Stimulated activated CD4-positive, alpha-beta T cell treated with anti-CD3 and anti-CD28 coated beads, Interleukin-4, amount 100 ng/mL, for 1 hour (primary cell): ENCODE measurements at places on chromosomes 1 and 21.

- peak; percentile 42 for DNase-seq
These were observed at the start of gene FMO5 for GRCh38 chr1:147225193-147225730. FMO5 (minus strand) TSS chr1:147225339; CDS start chr1:147225029, 310 bp downstream.

GRCh38 chr1:35886577-35887431 lies 3.8 kb downstream of the AGO1 start:
- DNase-seq, result no peak

DNA sequence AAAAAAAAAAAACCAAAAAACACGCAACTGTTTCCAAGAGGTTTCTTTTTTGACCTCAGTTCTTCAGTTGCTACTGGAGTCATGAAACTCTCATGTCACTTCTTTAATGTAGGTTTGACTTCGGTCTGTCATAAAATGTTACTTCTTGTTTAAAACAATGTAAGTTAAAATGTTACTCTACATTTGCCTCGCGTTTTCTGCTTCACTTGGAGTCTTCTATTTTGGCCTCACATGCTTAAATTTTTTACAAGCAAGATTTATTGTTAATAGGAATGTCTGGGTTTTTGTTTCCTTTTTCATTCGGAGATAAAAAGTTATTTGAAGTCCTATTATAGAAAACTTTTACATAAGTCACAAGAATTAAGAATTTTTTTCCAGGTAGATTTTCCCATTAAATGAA lies 880.2 kb downstream of the LTN1 start:
- DNase-seq, result no peak

DNA sequence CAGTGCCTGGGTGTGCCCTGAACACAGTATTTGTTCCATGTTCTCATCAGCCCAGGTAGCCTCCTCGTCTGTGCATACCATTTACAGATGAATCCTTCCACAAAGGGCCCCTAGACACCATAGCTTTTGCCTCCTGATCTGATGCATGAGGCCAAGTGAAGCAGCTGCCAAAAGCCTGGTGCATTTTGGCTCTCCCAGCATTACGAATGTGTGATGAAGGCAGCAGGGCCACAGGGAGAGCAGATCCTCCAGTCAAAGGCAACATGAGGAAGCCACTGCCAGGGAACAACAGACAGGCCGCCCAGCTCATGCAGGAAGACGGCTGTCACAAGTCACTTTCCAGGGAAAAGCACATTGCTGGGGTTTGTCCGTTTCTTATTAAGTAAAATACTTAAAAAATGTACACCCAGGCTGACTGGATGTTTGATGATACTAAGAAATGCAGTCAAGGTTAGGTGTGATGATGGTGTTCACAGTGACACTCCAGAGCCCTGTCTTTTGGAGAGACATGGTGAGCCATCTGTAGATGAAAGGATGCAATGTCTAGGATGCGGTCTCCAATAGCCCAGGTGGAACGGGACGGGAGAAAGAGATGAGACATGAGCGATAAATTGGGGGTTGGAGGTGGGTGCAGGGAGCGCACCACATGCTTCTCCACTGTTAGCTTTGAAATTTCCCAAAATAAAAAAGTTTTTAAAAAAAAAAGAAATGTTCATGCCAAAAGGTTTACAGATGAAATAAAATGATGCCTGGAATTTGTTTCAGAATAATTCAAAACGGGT lies 48.7 kb downstream of the NPHP4 start:
- DNase-seq, result no peak

DNA sequence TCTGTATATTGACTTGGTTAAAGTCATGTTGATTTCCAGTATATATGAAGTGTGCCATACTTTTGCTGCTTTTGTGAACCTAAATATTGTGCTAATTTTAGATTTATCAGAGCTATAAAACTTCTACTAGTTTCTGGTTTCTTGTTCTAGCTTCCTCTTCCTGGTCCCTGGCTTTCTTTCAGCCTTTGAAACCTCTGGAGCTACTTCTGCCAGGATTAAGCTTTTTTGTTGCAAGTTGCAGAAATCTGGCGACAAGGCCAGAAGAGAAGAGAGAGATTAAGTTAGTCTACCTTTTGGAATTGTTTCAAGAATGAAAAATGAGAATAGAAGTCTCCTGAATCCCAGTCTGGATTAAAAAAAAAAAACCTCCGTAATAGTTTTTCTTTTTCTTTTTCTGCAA lies 13.5 kb downstream of the RNF2 start:
- no peak for DNase-seq

- DNase-seq, result no peak
These were observed 19.2 kb upstream of the EDEM3 start for GRCh38 chr1:184773762-184774320.

DNA sequence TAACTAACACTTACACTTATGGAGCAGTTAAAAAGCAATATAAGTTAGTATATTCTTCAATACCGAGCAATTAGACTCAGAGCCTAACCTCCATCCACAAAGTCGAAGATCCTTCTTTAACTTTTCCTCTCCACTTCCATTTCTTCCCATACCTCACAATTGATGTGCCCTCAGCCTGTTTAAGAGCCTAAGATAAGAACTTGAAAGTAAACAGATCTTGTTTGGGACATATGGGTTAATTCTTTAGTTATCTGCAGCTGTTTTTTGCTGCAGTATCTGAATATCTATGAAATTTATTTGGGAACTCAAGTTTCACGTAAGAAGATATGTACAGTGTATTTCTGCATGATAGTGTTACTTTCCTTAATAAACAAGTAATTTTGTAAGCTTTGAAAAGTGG lies 51.5 kb downstream of the MIGA1 start:
- DNase-seq, result no peak

DNA sequence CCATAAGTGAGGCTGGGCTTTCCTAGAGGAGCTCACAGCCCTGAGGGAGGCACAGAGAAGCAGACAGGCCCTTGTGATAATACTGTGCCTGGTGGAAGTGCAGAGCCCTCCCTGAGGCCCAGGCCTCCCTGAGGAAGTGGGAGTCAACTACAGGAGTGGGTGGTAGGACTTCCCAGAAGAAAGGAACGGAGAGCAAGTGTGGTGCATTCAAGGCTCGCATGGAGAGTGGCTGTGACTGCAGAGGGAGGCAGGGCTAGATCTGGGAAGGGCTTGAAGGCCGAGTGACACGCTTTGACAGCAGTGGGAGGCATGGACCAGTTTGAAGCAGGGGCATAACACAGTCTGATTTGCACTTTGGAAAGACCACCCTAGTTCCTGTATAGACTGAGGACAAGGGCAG lies 37.3 kb downstream of the AZIN2 start:
- DNase-seq, result no peak

GRCh38 chr1:46761740-46762139 lies 37.1 kb upstream of the CYP4B1 start:
- no peak for DNase-seq

DNA sequence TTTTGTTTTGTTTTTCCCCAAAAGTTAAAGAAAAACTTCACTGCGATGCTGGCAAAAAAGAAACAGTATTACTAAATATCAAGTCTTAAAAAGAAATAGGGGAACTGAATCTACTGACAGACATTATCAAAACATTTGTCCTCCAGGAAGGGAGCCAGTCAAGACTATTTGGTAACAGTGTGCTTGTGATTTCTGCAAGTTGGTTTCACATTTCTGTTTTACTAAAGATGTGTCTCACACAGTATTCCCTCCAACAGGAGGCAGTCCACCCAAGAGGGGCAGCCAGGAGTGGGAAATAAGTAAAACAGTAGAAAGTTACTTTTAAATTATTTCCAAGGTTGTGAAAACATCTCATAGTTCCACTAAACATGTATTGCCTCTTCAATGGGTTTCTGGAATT lies 74.4 kb upstream of the SDC3 start:
- DNase-seq, result no peak

DNA sequence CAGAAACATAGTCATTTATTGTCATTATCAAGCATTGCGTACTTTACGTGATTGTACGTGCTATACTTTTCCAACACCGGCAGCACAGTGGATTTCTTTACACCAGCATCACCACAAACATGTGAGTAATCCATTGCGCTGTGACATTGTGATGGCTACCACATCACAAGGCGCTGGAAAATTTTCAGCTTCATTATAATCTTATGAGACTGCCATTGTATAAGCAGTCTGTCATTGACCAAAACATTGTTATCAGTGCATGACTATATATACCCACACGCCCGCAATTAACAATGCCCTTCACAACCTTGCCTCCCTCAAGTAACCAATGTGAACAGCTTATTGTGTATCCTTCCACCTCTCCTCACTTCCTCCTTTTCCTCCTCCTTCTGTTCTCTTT lies 137.6 kb downstream of the ZZZ3 start:
- no peak for DNase-seq

DNA sequence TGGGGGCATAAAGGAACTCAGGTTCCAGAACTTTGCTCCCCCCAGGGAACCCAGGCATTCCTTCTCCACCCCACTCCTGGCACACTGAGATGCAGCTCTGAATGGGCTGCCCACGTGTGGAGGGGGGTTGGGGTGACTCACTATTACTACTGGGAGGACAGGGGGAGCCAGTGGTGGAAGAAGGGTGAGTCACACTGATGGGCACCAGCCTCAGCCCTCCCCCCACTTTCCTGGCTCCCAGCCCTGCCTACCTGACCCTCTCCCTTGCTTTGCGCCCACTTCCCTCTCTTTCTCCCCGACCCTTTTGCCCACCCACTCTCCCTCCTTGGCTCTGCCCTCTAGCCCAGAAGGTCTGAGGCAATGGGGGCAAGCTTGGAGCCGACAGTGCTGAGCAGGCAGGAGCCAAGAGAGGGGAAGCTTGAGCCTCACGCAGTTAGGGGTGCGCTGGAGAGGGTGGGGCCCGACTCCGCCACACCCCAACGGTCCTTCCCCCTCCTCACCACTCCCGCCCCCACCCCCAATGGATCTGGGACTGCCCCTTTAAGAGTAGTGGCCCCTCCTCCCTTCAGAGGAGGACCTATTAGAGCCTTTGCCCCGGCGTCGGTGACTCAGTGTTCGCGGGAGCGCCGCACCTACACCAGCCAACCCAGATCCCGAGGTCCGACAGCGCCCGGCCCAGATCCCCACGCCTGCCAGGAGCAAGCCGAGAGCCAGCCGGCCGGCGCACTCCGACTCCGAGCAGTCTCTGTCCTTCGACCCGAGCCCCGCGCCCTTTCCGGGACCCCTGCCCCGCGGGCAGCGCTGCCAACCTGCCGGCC lies at the start of gene LMNA:
Gene LMNA, plus strand, starts transcription at position 611 of the 818 bp plus-strand sequence. CDS start 208 bp downstream, outside the sequence.
- peak; percentile 78 for DNase-seq

DNA sequence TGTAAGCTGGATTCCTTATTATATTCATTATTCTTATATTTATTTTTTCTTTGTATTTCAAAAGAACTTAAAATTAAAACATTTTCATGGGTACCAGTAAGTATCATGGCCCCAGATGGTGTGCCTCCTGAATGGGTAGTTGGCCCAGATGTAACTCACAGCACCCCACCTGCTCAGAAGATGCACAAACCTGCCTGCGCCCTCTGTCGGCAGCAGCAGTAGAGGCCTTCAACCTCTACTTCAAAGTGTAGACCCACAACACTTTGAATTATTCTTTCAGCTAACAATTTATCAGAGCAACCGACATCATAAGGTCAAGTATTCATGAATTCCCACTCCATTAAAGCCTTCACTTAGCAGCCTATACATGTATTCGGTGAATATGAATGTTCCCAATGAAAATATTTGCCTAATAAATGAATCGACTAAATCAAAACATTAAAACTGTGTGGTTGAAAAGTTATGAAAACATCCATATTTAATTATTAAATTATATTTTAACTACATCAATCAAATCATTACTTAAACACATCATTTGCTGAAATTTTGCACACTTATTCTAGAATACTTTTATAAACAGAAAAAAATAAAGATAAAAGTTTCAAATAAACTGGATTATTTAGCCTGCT lies 25.4 kb downstream of the PIGM start:
- peak; percentile 76 for DNase-seq

DNA sequence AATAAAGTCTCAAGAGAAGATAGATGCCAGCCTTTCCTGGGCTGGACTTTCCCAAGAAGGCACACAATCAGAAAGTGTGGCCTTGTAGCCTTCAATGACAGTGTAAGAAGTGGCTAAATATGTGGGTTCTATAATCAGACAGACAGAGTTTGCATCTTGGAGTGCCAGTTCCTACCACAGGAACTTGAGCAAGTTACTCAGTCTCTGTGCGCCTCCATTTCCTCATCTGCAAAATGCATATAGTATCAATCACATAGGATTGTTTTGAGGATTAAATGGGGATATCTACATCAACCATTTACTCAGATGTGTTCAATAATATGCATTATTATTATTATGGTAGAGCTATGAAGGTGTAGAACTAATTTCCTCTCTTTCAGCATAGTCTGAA lies 176.8 kb upstream of the PTBP2 start:
- no peak for DNase-seq

GRCh38 chr1:232474826-232475225 lies 155.1 kb downstream of the SIPA1L2 start:
- DNase-seq, result no peak

DNA sequence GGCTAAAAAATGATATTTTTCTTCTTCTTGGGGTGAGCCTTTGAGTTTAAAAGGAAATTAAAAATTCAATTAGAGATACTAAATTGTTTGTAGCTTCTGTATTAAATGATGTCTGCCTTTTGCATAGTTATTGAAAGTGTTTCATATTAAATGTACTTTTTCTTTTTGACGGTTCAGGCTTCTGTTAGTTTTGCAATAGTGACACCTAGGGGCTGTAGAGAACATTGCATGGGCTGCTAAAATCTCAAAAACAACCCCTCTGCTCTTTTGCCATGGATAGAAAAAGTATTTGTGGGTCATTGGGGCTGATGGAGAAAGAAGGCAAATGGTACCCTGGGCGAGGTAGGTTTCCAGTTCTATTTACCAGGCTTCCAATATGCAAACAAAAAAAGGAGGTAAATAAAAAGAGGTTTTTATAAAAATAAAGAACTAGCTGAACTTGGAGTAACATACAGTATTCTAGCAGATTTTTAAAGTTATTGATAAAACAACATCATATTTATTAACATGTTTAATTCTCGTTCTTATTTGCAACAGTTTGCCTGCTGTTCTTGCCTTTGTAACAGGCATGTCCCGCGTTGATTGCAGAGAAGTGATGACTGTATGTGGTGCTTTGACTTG lies 115.4 kb upstream of the HOOK1 start:
- no peak for DNase-seq

GRCh38 chr1:2606396-2606880 lies 19.9 kb downstream of the PRXL2B start:
- DNase-seq, result no peak

- DNase-seq, result no peak
These were observed 32.0 kb upstream of the LRP8 start for GRCh38 chr1:53359934-53360276.

GRCh38 chr1:224149709-224150108 lies 33.3 kb upstream of the DEGS1 start:
- no peak for DNase-seq

DNA sequence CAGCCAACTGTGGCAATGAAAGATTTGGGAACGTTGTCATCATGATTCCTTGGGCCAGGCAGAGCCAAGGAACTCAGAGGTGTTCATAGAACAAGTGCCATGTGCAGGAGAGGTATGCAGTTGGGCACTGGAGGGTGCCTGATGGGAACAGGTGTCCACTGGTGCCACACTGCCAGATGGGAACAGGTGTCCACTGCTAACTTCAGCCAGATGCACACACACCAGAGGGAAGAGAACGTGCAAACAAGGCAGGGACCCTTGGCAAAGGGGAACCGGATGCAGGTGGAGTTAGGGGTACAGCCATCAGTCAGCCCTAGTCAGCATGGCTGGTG lies 13.5 kb downstream of the OLFML2B start:
- DNase-seq, result no peak

GRCh38 chr1:100835866-100836842 lies 58.5 kb downstream of the EXTL2 start:
- no peak for DNase-seq

- DNase-seq, result no peak
These were observed 17.1 kb downstream of the CAPZA1 start for GRCh38 chr1:112636597-112637253.

- no peak for DNase-seq
These were observed 43.2 kb downstream of the ECE1 start for GRCh38 chr1:21246905-21247642.

- DNase-seq, result no peak
These were observed 77.2 kb upstream of the SIPA1L2 start for GRCh38 chr1:232707142-232707541.
